ENCODE measurements at places on chromosomes 2 and 18.

DNA sequence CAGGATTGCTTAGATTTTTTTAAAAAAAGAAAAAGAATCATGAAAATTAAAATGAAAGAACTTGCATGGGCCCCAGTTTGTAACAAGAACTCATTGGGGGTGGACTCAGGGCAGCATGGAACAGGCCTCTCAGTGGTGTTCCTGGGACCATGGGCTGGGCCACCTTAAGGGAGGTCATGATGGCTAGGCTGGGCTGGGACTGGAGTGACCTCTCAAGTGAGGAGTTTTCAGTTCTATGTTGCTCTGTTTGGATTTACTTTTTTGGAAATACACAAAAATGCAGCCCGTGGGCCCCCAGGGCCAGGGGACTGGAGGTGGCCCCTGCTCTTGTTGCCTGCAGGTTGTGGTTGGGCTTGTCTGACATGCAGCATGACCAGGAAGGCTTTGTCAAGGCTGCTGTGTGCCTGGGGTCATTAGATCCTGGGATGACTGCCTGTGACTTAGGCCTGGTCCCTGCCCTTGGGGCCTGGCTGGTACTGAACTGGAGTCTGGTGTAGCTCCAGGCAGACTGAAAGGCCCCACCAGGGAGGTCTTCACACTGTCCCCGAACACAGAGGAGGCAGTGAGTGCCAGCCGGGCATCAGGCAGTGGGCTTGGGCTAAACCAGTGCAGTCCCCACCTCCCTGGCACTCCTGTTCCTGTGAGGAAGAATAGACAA is 115.6 kb downstream of the GLI2 start:
- DNase-seq: no peak

DNA sequence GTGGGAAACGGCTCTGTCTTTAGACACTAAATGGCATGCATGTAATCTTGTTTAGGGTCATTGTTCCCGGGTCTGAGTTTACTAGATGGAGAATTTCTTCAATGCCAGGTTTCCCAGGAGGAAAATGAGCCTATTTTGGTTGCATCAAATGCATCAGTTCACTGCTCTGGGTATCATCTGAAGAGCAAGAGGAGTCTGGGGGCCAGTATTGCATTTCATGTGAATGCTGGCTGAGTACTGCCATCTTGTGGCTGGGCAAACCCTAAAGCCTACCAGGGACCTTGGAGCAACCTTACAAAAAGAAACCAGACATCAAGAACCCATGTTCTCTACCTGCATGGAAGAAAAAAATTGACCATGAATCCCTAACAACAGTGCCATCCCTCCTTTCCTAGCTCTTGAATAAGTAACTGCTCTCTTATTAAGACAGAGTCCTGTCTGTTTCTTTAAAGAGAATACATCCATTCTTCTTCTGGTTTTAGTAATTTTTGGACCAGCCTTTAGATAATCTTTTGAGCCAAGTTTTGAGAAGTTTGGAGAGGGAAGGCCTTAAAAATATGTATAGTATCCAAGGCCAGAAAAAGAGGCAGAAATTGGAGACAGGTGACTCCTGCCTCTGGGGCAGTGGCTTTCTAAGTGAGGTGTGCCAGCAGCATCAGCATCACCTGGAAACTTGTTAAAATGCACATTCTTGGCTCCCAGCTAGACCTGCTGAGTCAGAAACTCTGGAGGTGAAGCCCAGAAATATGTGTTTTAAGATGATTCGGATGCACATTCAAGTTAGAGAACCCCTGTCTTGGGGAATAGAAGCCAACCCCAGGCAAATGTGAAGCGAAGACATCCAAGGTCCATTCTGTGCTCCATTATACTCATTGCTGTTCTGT is 261.0 kb upstream of the CXCR4 start:
- DNase-seq: no peak

GRCh38 chr18:13684546-13684945 is 41.8 kb downstream of the FAM210A start:
- no peak for DNase-seq

DNA sequence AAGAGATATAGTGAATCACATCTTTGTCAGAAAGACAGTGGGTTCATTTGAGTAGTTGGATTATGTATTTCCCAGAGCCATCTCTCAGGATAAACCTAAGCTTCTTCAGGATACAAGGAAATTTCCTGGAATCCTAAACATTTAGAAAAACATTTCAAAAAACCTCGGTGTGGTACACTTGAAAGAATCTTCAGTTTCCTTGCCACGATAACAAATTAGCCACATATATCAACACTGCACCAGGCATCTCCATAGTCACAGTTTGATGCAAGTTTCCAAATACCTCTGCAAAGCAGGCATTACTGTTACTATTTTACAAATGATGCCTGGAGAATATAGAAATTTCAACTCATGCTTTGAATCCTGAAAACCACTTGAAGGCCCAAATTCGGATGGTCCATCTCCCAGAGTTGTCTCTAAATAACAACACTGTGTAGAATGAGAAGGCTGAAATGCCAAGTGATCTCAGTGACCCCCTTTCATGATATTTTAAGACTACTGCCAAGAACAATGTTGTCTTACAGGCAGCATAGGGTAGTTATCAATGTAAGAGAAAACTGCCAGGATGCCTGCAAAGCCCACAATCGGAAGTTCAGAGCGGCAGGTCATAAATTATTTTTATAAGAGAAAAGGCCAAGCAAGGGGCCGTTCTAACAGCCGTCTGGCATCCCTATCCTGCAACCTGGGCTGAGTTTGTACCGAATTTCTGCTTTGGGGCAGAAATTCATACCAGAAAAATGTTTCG is 307.9 kb downstream of the TXNL1 start:
- DNase-seq: no peak

DNA sequence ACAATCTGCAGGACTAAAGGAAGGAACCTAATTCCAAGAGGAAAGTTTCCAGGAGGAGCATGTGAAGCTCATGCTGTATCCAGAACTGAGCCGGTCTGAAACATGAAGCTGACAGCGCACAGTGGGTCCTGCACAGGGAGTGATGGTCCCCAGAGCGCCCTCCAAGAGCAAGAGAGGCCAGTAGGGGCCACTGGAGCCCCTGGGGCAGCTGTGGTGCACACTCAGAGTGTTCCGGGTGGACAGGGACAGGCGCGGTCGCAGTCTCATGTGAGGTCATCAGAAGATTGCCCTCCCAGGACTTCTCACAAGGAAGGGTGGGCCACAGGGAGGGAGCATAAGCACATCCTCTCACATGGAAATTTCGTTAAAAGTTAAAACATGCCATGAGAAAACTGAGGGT is 355.9 kb downstream of the EIPR1 start:
- no peak for DNase-seq

GRCh38 chr18:21053127-21053526 is 58.5 kb downstream of the ROCK1 start:
- no peak for DNase-seq

DNA sequence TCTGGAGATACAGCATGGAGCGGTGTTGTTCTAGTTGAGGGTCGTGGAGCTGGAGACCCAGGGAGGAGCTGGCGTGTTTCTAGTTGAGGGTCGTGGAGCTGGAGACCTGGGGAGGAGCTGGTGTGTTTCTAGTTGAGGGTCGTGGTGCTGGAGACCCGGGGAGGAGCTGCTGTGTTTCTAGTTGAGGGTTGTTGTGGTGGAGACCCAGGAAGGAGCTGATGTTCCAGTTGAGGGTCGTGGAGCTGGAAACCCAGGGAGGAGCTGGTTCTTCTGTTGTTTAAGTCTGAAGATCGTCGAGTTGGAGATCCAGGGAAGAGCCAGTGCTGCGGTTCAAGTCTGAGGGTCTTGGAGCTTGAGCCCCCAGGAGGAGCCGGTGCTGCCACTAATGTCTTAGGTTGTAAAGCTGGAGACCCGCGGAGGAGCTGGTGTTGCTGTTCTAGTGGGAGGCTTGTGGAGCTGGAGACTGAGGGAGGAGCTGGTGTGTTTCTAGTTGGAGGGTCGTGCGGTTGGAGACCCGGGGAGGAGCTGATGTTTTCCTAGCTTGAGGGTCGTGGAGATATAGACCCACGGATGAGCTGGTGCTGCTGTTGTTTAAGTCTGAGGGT is 155.3 kb downstream of the RTP5 start:
- DNase-seq: no peak

GRCh38 chr2:133569286-133569830 is 1.1 kb upstream of the NCKAP5 start:
- no peak for DNase-seq

GRCh38 chr2:72032481-72033041 is 115.1 kb downstream of the CYP26B1 start:
- no peak for DNase-seq

DNA sequence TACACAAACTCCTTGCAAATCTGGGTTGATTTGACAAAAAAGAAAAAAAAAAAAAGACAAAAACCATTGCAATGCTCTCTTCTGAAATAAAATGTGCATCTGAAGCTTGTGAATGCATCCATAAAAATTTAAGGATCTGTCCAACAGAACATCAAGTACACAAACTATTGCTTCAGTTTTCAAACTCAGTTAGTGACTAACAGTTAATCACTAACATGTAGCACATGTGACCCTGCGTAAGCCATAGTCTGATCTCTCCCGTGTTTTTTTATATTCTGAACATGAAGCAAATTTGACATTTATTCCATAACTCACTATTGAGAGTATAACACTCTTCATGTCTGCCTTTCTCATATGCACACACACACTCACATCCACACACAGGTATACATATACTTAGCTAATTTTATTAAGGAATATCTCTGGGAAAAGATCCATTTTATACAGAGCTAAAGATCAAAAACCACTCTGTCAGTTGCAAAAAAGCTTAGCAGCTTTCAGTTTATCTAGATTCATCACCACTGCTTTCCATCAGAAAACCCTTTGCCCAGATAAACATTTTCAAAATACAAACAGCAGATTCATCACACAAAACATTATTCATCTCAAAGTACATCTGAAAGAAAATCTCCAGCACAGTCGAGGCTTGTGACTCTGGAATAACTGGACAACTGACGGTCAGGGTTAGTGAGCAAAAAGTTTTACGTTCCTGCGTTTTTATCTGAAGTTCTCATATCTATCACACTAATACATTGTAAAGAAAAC is 1000.4 kb upstream of the ACVR2A start:
- no peak for DNase-seq

GRCh38 chr2:20516646-20517341 is 69.9 kb downstream of the RHOB start:
- DNase-seq: no peak

Measured in thoracic aorta (tissue), 2 donors.